ENCODE measurements at places on chromosomes 3 and 15. TPM values are rescaled to one million over a fixed set of nuclear protein-coding genes. Genes with fewer than 3 reads are reported as not detected.

Gene FAM227B
- total RNA-seq, result 9.1 TPM

Gene PPP2R3A
- 25.5 TPM for total RNA-seq

Gene EIF2A
- 195 TPM for total RNA-seq

Gene ACTC1
- 136 TPM for total RNA-seq

Gene RTP3
- total RNA-seq, result not detected

Gene PLIN1
- total RNA-seq, result 1.5 TPM

Gene CLSTN2
- total RNA-seq, result 26.9 TPM

Gene ITGB5
- 79.6 TPM for total RNA-seq

Gene RHOV
- total RNA-seq, result 7.2 TPM

Gene SAMD7
- total RNA-seq, result 22.0 TPM

Gene SLC9C1
- 1.5 TPM for total RNA-seq

Gene MESP1
- total RNA-seq, result 1.2 TPM

Gene AGBL1
- total RNA-seq, result 3.7 TPM

Gene PLA2G4F
- total RNA-seq, result 0.99 TPM

Gene POLQ
- 5.6 TPM for total RNA-seq

Gene SLC2A2
- total RNA-seq, result not detected

Gene NR1I2
- total RNA-seq, result 0.38 TPM

Gene EMC7
- total RNA-seq, result 24.5 TPM

Gene MYZAP
- total RNA-seq, result 2.9 TPM

Gene KBTBD12
- 6.0 TPM for total RNA-seq

Gene AHSG
- total RNA-seq, result not detected

Gene RPUSD2
- 7.3 TPM for total RNA-seq
